ENCODE measurements at places on chromosomes 1 and 21.

- no peak for DNase-seq
Measured at GRCh38 chr1:110336300-110337039, 2.7 kb upstream of the RBM15 start.

GRCh38 chr1:112546076-112546475 is 37.3 kb downstream of the WNT2B start:
- DNase-seq, result no peak

GRCh38 chr1:99551812-99552614 is 93.9 kb upstream of the PALMD start:
- DNase-seq, result no peak

DNA sequence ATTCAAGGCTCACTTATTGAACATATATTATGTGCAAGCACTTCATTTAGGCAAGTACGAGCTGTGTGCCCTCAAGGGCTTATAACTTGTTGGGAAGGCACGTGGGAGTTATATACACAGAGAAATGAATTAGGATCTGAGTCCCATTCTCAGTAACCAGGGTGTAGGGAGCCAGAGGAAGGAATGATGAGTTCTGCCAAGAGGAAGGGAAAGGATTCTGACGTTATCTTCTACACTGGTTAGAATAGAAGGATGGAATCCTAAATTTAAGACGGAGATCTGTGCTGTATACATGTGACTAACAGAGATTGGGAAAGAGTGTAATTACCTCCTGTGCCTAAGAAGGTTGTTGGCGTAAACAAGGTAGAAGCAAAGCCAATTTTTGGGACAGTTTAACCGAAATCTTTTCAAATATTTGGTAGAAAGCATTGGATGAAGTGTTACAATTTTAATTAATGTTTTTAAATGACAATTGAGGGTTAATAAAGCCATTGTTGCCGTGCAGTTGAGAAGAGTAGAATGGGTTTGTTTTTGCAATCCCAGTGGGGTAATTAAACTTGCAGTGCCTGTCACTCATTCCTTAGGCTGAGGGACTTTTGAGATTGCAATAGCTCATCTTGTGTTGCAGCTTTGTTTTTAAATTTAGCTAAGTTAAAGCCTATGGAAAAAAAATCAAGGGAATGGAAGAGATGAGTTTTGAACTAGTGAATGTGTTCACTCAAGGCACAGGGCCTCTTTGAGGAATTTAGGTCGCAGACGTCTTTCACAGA is 177.2 kb downstream of the NFIA start:
- DNase-seq, result no peak

DNA sequence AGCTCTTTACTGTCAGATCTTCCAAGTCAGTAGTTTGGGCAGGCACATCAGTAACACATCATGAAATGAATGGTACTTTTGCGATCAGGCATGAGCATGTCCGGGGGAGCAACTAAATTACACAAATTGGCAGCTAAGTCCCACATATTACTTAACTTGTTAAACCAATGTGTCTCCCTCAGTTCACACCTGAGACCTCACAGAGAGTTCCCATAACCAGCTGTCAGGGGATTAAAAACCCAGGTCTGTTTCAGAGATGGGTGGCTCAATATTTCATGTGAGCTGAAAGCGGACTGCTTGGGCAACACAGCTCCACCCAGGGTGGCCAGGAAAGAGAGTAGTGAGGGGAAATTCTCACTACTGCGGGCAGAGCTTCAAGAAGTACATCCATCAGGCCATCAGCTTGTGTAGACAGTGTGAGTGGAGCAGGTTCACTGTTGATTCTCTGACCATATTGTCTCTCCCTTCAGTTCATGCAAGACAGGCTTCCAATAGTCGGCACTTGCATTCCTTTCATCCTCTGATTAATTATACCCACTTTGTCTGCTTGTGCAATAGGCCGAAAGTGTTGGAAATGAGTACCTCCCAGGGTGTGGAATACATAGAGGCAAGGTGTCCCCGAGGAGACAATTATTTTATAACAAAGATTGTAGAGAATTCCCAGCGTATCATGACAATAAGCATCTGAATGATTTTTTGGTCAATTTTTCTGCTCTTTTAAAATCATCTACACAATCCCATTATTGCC is 139.9 kb downstream of the PTGER3 start:
- no peak for DNase-seq

- DNase-seq, result no peak
Measured at GRCh38 chr1:93322349-93322748, 23.4 kb upstream of the DR1 start.

- no peak for DNase-seq
Measured at GRCh38 chr1:171646249-171646560, 6.3 kb downstream of the MYOC start.

DNA sequence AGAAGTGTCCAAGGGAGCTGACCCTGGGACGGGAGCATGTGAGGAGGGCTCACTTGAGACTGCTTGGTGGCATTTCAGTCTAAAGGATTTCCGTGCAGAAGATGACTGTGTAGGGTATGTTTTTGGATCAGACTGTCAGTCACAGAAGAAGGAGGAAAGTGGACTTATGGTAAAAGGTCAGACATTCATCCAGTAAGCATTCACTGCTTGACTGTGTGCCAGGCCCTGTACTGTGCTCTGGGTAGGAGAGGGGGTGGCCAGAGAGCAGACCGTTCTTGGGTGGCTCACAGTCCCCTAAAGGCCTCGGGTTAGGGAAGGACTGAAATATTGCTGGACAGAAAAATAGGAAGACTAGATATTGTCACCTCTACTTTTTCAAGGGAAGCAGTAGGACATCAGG is 2.1 kb upstream of the SERINC2 start:
- no peak for DNase-seq

- DNase-seq, result no peak
Measured at GRCh38 chr1:94079080-94079940, 41.6 kb downstream of the ABCA4 start.

GRCh38 chr1:6263716-6264115 is 2.8 kb upstream of the GPR153 start:
- DNase-seq, result no peak

- DNase-seq, result no peak
Measured at GRCh38 chr21:39020751-39021477, 162.3 kb downstream of the PSMG1 start.

GRCh38 chr1:14894811-14895560 is 258.6 kb upstream of the TMEM51 start:
- no peak for DNase-seq

- DNase-seq, result no peak
Measured at GRCh38 chr1:202976633-202977032, 9.6 kb upstream of the CYB5R1 start.
